ENCODE measurements at places on chromosomes 5 and 9. TPM values are rescaled to one million over a fixed set of nuclear protein-coding genes. Genes with fewer than 3 reads are reported as not detected.

The LRRC19 gene
- total RNA-seq, result not detected

The SH2D3C gene
- total RNA-seq, result 77.8 TPM

The CDH6 gene
- total RNA-seq, result 0.56 TPM

The IL4 gene
- not detected for total RNA-seq

The EDIL3 gene
- 1.5 TPM for total RNA-seq

The SLC45A2 gene
- total RNA-seq, result 0.09 TPM

The IFNA4 gene
- not detected for total RNA-seq

The IFNA21 gene
- not detected for total RNA-seq

The SUSD1 gene
- total RNA-seq, result 59.6 TPM

The GABRA1 gene
- not detected for total RNA-seq

The TOR2A gene
- 7.7 TPM for total RNA-seq

The STPG3 gene
- total RNA-seq, result not detected

The MTRR gene
- 25.9 TPM for total RNA-seq

The FAM200C gene
- total RNA-seq, result 3.8 TPM

The GAS1 gene
- total RNA-seq, result 1.4 TPM

The GALNT12 gene
- 0.34 TPM for total RNA-seq

The DMRT3 gene
- not detected for total RNA-seq
